Chondrocyte (in vitro differentiated cells): ENCODE measurements at places on chromosomes 3 and 15. TPM values are rescaled to one million over a fixed set of nuclear protein-coding genes. Genes with fewer than 3 reads are reported as not detected.
A peak's percentile ranks its signal among the peaks of the same experiment; 100 is the strongest.

The SENP2 gene
- 39.4 to 45.5 TPM (median 41.2 TPM) in 3 replicates for total RNA-seq

The COLQ gene
- 4.2 to 5.6 TPM (median 4.4 TPM) in 3 replicates for total RNA-seq

The GATA2 gene
- 0.10 to 0.44 TPM in 2 of 3 replicates, not detected in the other for total RNA-seq

The P2RY14 gene
- total RNA-seq = not detected in 3 replicates

- no peaks in the 10 kb centered on the region for H3K36me3 ChIP-seq
- peak overlapping the region; percentile 65 for H3K4me3 ChIP-seq
- no peak overlapping the region for H3K27ac ChIP-seq
- peaks cover 29% of the 10 kb centered on the region for H3K4me1 ChIP-seq
- DNase-seq = no peak
Measured at GRCh38 chr3:46558184-46559043, 7.7 kb downstream of the LRRC2 start.

DNA sequence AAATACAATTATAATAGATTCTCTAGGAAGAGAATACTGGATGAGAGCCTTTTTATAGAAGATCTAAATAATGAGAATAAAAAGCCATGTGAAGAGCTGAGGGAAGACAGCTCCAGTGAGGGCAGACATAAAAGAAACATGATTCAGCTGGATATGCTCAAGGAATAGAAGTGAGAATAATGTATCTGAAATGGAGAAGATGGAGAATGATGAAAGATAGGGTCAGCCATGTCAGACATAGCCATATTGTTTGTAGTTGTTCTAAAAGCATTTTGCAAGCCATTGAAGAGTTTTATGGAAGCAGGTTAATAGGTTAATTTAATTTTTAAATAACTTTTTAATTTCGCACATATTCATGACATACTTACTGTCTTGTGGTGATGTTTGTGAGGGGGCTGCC lies 713.5 kb upstream of the ARPP21 start:
- no peaks in the 10 kb centered on the region for H3K27me3 ChIP-seq
- H3K36me3 ChIP-seq = no peaks in the 10 kb centered on the region
- no peak for DNase-seq
- no peaks in the 10 kb centered on the region for H3K4me1 ChIP-seq
- no peak overlapping the region for H3K27ac ChIP-seq
- no peak overlapping the region for H3K4me3 ChIP-seq

GRCh38 chr3:194301730-194302129 lies 49.4 kb downstream of the CPN2 start:
- no peaks in the 10 kb centered on the region for H3K4me1 ChIP-seq
- no peak for DNase-seq
- no peak overlapping the region for H3K4me3 ChIP-seq
- peaks cover 21% of the 10 kb centered on the region for H3K27me3 ChIP-seq
- H3K36me3 ChIP-seq = peaks cover 1% of the 10 kb centered on the region
- no peak overlapping the region for H3K27ac ChIP-seq
